ENCODE measurements at places on chromosomes 12 and 14. TPM values are rescaled to one million over a fixed set of nuclear protein-coding genes. Genes with fewer than 3 reads are reported as not detected.

IL26 gene
- not detected for total RNA-seq

PTCSC3 gene
- total RNA-seq, result not detected

L2HGDH gene
- 1.8 TPM for total RNA-seq

MUCL1 gene
- not detected for total RNA-seq

RTN1 gene
- total RNA-seq, result 0.22 TPM

SERPINA5 gene
- not detected for total RNA-seq

ADCY6 gene
- 34.1 TPM for total RNA-seq

CCND2 gene
- total RNA-seq, result 19.3 TPM

Data from placental pericyte (primary cell).